Effector CD4-positive, alpha-beta T cell (primary cell): ENCODE measurements at places on chromosomes 6 and 20.

DNA sequence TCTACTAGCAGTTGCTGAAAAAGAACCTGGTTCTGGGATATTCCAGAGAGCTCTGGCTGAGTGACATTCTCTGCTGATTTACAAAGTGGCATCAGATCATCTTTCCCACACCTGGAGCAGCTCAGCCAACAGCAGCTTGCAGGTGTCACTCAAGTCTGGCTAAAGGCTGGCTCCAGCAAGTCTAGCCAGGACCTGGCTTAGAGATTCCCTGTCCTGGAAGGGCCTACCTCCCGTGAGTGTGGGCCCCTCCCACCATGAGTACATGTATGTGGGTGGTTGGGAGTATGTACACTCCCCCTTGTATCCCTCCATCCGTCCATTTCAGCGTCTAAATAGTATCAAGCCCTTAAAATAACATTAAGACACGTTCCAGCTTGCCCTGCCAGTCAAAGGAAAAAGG, 539.3 kb upstream of the ID4 start:
- DNase-seq: no peak

GRCh38 chr6:32116674-32117073, 7.5 kb upstream of the TNXB start:
- DNase-seq: no peak

DNA sequence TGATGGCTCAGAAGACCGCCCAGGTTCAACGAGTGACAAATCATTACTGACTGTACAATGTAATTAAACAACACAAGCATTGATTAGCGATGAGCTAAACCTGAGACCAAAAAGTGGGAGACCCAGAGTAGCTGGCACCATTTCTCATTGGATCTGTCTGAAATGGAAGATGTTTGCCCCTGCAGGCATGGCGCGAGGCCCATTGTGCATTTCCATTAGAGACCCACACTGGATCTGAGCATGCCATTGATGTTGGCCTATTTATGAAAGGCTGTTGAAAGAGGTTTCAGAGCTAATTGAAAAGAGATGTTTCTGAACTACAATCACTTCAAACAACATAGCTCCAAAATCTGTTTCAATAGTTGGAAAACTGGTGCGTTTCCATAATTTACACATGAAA, 196.7 kb downstream of the TFAP2B start:
- DNase-seq: no peak

DNA sequence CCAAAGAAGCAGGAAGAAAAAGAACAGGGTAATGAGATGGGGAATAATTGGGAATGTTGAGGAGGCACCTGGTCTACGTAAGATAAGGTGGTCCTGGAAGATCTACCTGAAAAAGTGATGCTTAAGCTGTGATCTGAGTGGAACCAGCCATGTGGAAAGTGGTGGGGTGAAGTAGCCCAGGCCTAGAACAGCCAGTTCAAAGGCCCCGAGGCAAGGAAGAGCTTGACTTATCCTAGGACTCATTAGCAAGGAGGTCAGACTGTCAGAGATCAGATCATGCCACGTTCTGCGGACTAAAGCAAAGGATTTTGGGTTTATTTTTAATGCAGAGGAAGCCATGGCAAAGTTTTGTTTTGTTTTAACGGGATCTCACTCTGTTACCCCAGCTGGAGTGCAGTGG, 5.1 kb downstream of the SYCP2L start:
- DNase-seq: no peak

DNA sequence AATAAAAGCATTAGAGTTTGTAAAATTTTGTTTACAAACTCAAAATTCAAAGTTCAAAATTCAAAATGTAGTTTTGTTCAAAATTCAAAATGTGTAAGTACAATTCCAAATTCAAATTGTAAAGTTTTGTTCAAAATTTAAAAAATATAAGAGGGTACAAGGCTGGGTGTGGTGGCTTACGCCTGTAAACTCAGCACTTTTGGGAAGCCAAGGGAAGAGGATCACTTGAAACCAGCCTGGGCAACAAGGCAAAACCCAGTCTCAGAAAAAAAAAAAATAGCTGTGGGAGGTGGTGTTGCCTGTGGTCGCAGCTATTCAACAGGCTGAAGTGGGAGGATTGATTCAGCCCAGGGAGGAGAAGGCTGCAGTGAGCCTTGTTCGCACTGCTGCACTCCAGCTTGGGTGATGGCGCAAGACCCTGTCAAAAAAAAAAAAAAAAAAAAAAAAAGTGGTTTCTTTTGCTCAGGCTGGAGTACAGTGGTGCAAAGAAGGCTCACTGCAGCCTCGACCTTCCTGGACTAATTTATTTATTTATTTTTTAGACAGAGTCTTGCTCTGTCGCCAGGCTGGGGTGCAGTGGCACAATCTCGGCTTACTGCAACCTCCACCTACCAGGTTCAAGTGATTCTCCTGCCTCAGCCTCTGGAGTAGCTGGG, 5.4 kb upstream of the ZBTB12 start:
- DNase-seq: no peak

- DNase-seq: no peak
These were observed 185 bp upstream of the TNFRSF6B start for GRCh38 chr20:63696306-63696627.

DNA sequence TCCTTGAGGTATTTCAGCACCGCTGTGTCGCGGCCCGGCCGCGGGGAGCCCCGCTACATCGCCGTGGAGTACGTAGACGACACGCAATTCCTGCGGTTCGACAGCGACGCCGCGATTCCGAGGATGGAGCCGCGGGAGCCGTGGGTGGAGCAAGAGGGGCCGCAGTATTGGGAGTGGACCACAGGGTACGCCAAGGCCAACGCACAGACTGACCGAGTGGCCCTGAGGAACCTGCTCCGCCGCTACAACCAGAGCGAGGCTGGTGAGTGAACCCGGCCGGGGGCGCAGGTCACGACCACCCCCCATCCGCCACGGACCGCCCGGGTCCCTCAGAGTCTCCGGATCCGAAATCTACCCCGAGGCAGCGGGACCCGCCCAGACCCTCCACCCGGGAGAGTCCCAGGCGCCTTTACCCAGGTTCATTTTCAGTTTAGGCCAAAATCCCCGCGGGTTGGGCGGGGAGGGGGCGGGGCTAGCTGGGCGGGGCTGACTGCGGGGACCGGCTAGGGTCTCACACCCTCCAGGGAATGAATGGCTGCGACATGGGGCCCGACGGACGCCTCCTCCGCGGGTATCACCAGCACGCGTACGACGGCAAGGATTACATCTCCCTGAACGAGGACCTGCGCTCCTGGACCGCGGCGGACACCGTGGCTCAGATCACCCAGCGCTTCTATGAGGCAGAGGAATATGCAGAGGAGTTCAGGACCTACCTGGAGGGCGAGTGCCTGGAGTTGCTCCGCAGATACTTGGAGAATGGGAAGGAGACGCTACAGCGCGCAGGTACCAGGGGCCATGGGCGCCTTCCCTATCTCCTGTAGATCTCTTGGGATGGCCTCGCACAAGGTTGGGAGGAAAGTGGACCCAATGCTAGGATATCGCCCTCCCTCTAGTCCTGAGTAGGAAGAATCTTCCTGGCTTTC, 693 bp downstream of the HLA-F start:
- DNase-seq: peak; percentile 68

DNA sequence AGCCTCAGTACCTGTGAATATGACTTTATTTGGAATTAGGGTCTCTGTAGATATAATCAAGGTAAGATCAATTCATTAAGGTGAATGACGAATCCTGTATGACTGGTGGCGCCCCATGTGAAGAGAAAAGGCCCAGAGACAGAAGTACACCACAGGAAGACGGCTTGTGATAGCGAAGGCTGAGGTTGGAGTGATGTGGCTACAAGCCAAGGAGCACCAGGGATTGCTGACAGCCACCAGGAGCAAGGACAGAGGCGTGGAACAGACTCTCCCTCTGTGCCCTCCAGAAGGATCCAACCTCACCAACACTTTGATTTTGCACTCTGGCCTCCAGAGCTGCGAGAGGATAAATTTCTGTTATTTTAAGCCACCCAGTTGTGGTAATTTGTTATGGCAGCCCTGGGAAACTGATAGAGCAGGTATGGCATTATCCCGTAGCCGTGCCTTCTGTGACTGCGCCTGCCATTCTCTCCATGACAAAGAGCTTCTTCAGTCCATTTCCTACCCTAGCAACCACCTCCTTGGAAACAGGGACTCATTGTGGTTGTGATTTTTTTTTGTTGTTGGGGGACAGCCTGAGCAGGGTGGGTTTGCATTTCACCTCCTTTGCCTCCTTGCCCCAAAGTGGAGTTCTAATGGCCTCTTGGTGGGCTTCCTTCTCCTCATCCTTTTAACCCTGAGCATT, 29.6 kb downstream of the PTK7 start:
- no peak for DNase-seq

GRCh38 chr6:34157236-34157830, 11.4 kb upstream of the GRM4 start:
- no peak for DNase-seq

DNA sequence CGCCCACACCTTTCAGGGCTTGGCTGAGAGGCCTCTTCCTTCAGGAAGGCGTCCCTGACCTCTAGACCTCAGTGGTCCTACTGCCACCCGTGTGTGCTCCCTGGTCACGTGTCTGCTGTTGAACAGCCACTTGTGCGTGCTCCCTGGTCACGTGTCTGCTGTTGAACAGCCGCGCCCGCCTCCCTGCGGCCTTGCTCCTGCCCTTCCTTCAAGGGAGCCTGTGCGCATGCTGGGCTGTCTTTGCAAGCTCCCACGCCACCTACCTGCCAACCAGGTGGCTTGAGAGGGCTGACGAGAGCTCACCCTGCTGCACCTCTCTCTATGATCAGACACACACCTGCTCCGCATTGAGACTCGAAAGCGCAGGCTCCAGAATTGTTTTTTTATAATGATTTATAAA, 179.3 kb downstream of the BMP7 start:
- no peak for DNase-seq

DNA sequence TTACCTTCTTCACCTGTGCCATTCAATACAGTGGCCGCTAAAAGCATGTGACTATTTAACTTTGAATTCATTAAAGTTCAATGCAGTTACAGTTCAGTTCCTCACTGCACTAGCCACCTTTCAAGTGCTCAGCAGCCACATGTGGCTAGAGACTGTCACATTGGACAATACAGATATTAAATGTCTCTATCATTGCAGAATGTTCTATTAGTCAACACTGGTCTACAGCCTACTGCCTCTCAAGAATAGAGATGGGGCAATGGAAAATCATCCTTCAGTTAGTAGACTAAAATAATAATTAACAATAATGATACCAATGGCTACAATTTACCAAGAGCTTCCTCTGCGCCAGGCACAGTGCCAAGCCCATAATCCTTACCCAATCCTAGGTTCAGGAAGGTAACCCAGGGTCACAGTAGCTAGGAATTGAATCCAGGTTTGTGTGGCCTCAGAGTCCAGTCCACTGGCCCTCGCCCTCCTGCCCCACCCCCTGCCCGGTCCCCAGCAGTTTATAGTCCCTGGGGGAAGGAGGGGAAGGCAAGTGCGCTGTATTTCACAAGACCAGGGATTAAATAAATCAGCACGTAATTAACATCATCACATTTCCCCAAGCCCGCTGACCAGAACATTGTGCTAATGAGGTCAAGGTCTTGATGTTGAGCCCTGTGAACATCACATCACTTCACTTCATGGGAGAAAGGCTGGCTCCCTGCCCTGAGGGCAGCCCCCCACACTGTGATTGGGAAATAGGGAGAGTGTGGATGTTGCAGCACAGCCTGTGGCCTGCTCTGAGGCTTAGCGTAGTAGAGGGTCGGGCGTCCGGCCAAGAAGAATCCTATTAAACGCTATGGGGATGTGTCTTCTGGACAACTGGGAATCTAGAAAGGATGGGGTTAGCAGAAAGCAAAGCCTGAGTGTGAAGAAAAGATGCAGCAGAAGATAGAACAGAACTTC, 147.2 kb downstream of the VEGFA start:
- no peak for DNase-seq

- DNase-seq: no peak
These were observed 3.3 kb downstream of the HEY2 start for GRCh38 chr6:125752773-125753172.

- DNase-seq: no peak
These were observed 538.4 kb upstream of the CITED2 start for GRCh38 chr6:139912735-139913400.

- peak; percentile 11 for DNase-seq
These were observed 85.4 kb downstream of the HFE start for GRCh38 chr6:26172608-26172968.

- no peak for DNase-seq
These were observed 11.4 kb upstream of the KIF25 start for GRCh38 chr6:167985911-167986595.

- DNase-seq: no peak
These were observed 52.4 kb downstream of the SCAND1 start for GRCh38 chr20:35901678-35902544.

GRCh38 chr6:92047860-92048259, 1371.5 kb downstream of the EPHA7 start:
- DNase-seq: no peak

DNA sequence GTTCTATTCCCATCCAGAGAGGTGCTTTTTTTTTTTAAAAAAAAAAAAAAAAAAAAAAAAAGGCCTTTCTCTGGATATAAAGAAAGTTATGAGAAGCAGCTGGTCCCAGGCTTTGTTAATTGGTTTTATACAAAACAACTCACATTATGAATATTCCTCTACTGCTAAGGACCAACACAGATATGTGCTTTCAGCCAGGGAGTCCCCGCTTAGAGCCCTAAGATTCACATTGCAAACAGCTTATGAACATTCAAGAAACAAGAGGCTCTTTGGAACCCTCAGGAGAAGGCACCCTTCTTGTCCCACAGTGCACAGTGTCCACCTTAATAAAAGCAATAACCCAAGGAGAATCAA, 53.5 kb upstream of the GPR31 start:
- DNase-seq: no peak

DNA sequence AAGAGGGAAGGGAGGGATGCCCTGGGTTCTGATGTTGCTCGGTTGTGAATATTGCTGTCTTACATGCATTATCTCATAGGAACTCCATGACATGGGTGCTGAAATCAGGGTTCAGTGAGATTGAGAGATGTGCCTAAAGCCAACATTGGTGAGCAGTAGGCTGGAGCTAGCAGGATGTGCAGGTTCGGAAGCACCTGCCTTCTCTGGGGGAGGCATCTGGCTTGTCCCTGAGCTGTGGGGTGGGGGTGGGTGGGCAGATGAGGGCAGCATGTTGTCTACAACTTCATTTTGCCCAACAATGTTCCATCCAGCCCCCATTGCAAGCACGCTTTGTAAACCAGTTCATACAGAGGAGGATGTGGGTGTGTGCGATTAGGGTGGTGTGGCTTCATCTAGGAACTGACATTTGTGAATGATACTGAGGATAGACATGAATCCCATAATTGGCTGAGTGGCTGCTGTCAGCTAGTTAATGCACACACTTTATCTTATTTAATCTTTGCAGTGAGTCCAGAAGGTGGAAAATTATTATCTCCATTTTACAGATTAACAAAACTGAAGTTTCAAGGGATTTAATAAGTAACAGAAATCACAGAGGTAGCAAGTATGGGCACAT, 119.4 kb downstream of the SYNDIG1 start:
- DNase-seq: no peak

DNA sequence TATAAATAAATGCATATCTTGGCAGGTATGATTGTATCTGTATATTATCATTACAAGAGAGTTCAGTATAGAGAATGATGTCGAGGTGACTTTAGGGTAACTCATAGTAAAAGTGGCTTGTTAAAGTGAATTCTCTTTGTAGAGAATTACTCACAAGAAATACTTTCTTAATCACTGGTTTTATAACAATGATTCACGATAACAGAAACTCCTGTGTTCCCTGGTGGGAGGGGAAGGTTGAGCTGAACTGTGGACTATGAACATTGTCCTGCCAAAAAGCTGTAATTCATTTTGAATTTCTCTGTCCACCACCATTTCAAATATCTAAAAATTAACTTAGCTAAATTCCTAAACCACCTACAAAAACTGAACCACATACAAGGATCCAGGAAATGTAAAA, 7.7 kb downstream of the TPMT start:
- DNase-seq: no peak
